ENCODE measurements at places on chromosomes 1 and 21.

DNA sequence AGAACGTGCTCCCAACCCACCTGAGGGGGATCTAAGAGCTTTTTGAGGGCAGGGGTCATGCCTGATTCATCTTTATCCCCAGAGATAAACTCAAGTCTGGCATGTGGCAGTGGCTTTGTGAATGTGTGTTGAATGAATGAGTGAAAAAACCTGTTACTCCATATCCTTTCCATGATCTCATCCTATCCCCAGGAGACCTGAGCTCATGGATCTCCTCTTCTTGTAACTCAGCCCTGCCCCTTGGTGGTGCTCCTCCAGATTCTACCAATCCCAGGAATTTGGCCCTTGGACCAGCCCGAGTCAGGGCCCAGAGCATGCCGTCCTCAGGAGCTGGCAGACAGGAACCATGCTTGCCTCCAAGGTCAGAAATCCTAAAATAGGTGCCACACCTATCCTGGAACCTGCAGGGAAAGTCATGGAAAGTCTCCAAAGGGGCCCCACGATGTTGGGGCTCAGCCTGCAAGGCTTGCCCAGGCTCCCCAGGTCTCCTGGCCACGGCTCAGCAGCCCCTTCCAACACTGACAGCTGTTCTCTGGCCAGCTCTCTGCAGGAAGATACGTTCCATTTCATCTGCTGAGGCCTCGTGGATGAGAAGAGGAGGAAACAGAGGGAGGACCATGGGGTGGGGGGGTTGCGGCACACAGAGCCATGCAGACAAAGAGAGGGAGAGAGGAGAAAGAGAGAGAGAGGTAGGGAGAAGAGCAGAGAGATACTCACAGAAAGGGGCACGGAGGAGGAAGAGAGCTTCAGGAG lies 214.6 kb downstream of the TRABD2B start:
- DNase-seq = no peak

GRCh38 chr1:41842993-41843755 lies 75.5 kb downstream of the HIVEP3 start:
- no peak for DNase-seq

GRCh38 chr21:44984428-44984791 lies 44.6 kb downstream of the SLX9 start:
- no peak for DNase-seq

DNA sequence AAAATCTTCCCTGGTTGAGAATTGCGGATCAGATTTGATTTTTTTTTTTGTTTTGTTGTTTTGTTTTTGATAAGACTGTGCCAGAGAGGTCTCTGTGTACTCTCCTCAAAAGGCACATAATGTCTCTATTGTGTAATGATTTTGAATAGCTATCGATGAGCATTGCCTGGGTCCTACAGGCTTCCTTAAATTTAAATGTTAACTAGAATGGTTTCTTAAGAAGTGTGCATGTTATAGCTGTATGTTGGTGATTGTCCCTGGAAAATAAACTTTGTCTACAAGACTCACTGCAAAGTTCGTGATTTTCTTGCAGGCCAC lies 121.2 kb downstream of the ITSN1 start:
- DNase-seq = no peak

- DNase-seq = no peak
These were observed 371.9 kb upstream of the SPAG17 start for GRCh38 chr1:118556936-118557335.

GRCh38 chr1:185679220-185679619 lies 55.0 kb upstream of the HMCN1 start:
- no peak for DNase-seq

GRCh38 chr1:172322219-172323061 lies 98.0 kb upstream of the C1orf105 start:
- DNase-seq = no peak

- DNase-seq = no peak
These were observed 12.3 kb downstream of the UQCRH start for GRCh38 chr1:46315669-46316403.

- DNase-seq = no peak
These were observed 345.1 kb downstream of the HHIPL2 start for GRCh38 chr1:222202831-222203230.

DNA sequence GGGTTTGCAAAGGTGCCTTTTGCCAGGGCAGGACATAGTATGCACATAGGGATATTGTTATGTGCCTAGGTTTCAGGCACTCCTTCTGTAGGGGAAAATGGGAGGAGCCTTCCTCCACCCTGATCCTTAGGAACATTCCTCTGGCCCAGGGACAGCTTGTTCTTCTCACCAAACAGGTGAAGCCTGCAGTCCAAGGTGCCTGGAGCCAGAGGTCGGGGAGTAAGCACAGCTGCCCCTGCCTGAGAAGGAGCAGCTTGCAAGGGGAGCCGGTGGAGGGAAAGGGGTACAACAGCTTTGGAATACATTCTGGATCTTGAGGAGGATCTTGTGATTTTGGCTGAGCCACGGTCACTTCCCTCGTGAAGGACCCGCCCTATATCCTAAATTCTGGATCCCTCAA lies 82.4 kb upstream of the CD1D start:
- DNase-seq = no peak

DNA sequence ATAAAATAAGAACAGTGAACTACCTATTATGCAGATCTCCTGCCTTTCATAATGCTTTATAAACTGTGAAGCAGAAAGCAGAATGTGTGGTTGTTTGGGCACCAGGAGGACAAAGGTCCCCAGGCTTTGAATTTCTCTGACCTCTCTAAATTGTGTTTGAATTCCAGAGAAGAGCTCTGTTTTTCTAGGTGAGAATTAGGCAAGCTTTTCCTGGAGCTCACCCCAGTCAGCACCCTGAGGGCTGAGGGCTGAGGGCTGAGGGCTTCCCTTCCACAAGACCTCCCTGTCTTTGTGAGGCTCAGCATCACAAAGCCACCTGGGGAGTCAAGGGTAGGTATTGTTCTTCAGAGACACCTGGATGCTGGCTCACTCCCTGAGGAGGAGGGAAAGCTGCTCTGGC lies 45.5 kb upstream of the LRIG2 start:
- no peak for DNase-seq

- DNase-seq = no peak
These were observed 12.5 kb upstream of the TNNI3K start for GRCh38 chr1:74222701-74223100.

GRCh38 chr1:195663549-195664280 lies 944.5 kb downstream of the KCNT2 start:
- no peak for DNase-seq

- DNase-seq = no peak
These were observed 18.7 kb downstream of the TNFRSF8 start for GRCh38 chr1:12081648-12082396.

DNA sequence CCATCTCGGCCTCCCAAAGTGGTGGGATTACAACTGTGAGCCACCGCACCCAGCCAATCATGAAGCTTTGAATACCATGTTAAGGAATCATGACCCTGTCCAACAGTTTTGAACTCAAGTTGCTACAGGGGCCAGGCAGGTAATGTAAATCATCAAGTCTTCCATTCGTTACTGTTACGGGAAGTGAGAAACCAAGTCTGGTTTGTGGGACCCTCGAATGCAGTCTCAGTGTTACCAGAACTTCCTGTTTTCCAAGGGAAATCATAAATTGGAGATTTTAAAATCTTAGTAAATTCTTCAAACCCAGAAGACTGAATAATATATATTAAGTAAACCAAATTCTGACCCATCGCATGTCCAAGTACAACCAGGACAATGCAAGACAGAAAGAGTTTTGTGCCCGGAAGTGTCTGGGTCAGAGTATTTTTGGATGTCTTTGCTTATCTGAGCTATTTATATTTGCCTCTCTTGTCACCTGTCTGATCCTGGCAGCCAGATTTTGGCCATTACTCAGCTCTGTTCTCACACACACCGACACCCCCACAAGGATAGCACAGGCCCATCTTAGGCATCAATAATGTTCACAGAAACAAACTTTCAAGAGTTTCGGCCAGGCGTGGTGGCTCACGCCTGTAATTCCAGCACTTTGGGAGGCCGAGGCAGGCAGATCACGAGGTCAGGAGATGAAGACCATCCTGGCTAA lies 8.8 kb downstream of the ATP5IF1 start:
- no peak for DNase-seq

GRCh38 chr1:99704356-99704816 lies 58.5 kb downstream of the PALMD start:
- no peak for DNase-seq

DNA sequence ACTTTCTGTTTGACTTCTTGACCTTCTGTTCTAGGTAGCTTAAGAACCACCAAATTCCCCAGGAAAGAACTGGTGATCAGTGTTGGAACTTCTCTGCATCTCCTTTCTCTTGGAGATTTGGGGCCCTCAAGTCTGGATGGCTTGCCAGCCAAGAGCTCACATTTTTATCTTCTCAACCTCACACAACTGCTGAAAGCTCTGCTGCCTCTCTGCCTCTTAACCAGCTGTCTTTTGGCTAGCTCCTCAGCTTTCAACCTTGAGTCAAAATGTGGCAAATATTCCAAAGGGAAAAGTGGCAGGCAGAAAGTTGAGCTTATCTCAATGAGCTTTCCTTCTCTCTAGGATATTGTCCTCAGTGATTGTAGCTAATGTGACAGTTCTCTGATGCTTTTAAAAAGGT lies 89.2 kb upstream of the CCDC190 start:
- no peak for DNase-seq

DNA sequence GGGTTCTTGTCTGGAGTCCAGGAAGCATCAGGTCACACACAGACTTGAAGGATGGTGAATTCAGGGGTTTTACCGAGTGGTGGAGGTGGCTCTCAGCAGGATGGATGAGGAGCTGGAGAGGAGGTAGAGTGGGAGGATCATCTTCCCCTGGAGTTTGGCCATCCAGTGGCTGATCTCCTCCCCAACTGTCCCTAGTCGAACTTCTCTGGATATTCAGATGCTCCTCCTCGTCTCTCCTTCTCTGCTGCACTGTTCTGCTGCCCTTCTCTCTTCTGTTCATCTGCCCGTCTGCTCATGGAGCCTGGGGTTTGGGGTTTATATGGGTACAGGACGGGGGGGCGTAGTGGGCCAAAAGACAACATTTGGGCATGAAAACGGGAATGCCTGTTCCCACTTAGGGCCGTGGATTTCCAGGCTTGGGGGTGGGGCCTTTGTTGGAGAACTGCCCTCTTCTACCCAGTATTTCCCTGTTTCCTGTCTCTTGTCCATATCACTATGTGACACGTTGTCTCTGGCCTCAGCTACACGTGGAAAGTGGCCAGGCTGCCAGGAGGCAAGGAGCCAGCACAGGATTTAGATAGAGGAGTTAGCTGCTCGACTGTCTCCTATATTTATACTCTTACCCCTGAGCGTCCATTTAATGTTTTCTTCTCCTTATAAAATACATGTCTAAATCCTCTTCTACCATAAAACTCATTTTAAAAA lies 76.7 kb downstream of the SIPA1L2 start:
- DNase-seq = no peak

- DNase-seq = no peak
These were observed 27.9 kb upstream of the NPL start for GRCh38 chr1:182761396-182762395.

- no peak for DNase-seq
These were observed 14.7 kb downstream of the HYI start for GRCh38 chr1:43438953-43439581.

DNA sequence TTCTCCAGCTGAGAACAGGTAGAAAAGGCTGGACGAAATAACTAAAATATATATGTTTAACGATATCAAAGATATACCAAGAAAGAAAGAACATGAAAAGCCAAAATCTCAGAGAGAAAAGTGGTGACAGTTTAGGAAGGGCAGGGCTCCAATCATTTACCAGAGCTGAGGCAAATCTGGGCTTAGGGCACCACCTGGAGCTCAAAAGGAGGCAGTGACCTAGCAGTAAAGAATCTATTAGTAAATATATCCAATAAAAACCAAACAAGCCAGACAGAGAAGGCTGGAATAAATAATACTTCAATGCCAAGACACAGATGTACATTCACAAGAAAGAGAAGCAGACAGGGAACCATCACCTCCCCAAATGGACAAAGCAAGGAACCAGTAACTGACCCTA lies 43.5 kb downstream of the CHIA start:
- DNase-seq = no peak

DNA sequence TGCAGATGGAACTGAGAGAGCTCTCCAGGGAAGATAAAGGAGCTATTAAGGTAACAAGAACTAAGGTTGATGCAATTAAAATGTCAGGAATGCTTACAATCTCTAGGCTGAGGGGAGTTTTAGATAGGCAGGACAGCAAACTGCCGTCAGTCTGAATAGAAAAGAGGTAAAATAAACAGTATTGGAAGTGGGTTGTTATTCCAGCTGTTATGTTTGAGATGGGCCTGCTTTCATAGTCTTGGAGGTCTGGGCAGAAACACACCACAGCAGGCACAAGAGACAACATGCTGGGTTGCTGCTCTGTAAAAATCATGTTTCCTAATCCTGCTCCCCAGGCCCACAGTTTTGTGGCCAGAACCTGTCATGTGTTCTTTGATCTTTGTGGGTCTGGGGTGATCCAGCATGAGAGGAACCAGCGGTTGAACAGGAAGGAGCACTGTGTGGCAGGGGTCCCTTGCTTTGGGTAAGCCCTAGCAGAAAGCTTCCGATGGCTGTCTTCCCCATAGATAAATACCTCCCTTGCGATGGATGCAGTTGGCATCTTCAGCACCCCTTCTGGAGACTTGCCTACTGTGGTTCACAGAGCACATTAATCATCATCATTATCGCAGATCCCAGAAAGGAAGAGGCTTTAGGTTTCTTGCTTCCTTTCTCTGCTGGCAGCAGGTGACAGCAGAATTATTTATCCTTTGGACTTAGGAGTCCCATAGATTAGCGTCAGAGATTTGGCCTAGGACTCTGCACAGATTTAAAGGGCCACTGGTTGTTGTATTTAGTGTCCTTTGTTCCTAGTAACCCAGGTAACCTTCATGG lies 97.1 kb downstream of the AK5 start:
- no peak for DNase-seq

DNA sequence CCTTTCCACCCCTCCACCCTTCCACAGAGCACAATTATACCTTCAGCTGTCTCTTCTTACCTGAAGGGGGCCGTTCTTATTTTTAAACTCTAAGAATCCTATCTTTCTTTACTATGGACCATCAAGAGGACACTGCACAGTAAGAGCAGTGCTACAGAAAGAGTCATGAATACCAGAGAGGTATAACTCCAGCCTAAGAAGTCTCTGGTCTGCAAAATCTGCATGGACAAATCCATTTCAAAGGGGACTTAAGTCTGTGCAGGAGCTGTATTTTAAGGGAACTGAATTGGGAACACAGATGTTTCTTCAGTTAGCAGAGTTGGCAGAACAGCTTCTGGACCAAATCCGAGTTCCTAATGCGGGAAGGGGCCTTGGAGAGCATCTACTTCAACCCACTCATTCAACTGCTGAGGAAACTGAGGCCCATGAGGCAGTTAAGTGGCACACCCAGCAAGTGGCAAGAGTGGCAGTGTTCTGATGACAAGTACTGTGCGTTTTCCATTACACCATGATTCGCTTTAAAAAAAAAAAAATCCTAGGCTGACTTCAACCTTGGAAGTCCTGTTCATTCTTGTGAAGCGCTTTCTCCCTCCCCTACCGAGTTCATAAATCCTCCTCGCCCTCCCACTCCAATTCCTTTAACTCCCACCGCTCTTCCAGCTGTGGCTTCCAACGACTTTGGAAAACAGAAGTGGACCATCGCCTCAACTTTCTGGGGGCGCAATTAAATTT lies 1.8 kb downstream of the PLPP3 start:
- DNase-seq = peak; percentile 24

- no peak for DNase-seq
These were observed 4.8 kb upstream of the MDM4 start for GRCh38 chr1:204511366-204511765.
